Lower leg skin (tissue), 4 donors: ENCODE measurements at places on chromosomes 5 and 9. TPM values are rescaled to one million over a fixed set of nuclear protein-coding genes. Genes with fewer than 3 reads are reported as not detected.
A peak's percentile ranks its signal among the peaks of the same experiment; 100 is the strongest.

GRCh38 chr9:14909181-14909580 lies 1.0 kb downstream of the FREM1 start:
- DNase-seq, result no peak

The C9orf153 gene
- total RNA-seq, result 0.16 TPM

The ANKRD31 gene
- 0.13 TPM for total RNA-seq

- no peak for DNase-seq
Measured at GRCh38 chr9:131740898-131741297, 1.0 kb upstream of the RAPGEF1 start.

DNA sequence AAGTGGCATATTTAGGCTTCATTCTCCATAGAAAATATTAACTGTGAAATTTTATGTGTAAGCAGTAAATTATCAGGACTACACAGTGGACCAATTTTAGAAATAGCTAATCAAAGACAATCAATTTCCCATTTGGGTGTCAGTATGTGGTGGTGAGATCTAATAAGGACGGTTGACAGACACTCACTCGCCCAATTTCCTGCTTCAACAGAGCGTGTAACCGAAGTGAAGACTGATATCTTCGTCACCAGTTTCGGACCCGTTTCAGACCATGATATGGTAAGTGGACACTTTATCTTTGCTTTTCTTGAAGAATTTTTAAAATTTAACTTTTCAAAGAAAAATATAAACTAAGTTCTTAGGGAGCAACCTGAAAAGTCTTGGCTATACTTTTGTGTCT lies 17.6 kb downstream of the GABRA1 start:
- no peak for DNase-seq

DNA sequence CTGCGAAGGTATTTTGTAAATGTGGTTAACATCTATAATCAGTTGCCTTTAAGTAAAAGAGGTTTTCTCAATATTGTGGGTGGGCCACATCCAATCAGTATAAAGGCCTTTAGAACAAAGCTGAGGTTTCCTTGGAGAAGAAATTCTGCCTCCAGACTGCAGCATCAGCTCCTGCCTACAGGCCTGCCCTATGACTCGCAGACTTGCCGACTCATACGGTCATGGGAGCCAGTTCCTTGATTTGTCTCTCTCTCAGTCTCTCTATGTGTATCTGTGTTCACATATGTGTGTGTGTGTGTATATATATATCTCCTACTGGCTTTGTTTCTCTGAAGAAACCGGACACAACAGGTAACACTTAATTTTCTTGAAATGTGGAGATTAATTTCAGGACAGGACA lies 45.3 kb downstream of the SLC36A1 start:
- no peak for DNase-seq

GRCh38 chr5:132096904-132097303 lies 23.3 kb downstream of the CSF2 start:
- no peak for DNase-seq

GRCh38 chr9:18768951-18769622 lies 263.9 kb downstream of the SAXO1 start:
- no peak for DNase-seq

DNA sequence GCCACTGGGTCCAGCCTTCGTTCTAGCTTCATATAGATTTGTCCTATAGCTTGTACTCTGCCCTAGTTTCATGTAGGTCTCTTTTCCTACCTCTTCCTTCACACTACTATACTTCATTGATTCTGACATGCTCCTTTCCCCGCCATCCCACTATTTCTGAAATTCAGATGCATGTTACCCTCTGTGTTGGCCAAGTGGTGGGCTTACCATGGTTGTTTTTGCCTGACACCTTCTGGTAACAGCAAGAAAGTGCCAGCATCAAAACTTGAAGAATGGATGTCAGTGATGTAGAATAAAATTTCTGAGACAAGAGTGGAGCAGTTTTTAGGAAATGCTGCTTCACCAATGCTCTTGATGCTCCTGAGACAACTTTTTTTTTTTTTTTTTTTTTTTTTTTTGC lies 19.5 kb upstream of the SERINC5 start:
- DNase-seq, result no peak

The PTBP3 gene
- 187 TPM for total RNA-seq

DNA sequence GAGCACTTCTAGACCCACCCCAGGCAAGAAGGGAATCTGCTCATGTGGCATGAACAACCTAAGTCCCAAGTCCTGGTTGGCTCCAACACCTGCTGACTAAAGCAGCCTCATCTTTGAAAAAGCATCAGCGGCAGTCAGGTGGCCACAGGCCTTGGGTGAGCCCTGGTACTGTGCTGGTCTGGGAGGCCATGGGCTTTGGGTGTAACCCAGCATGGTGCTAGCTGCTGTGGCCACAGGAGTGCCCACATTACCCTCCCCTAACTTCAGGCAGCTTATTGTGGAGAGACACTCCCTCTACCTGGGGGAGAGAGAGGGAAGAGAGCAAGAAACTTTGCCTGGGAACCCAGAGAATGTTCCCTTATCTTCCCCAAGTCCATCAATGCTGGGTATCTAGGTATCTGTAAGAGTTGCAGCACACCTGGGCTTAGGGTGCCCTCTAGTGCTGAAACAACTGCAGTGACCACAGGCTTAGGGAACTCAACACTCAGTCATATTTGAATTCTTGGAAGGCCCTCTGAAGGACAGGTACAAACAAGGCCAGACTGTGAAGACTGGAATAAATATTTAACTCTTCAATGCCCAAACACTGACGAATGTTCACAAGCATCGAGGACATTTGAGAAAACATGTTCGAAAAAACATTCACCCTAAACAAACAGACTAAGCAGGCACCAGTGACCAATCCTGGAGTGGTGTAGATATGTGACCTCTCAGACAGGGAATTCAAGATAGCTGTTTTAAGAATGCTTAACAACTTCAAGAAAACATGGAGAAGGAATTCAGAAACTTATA lies 69.9 kb upstream of the OR2K2 start:
- no peak for DNase-seq

The POLR3G gene
- total RNA-seq, result 0.96 TPM

DNA sequence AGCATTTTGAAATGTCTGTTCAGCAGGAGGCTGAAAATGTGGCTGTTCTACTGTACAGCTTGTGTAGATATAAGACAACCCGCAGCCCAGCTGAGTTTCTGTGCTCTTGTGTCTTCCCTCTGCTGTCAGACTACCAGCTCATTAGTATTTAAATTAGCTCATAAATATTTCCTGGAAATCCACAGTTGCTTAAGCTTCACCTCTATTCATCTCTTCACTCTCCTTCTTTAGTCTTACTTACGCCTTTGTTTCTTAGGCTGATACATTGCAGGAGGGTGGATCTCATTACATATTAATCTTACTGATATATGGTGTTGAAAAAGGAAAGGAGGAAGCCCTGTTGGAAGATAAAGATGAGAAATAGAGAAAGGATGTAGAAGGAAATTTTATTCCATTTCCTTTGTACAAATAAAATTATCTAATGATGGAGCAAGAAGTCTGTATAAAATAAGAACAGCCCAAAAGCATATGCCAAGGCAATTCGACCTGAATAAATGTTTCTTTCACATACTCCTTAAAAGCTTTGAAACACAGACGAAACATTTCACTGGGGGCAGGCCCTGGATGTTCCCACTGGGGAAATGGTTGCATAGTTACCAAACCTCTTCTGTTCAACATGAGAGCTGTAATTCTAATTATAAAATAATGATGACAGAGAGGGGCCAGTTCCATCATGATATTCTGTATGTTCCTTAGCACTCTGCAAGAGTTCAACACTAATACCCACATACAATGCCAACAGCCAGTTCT lies 111.8 kb upstream of the APC start:
- no peak for DNase-seq

- DNase-seq, result no peak
Measured at GRCh38 chr9:107584186-107584585, 94.6 kb upstream of the KLF4 start.

The SCGB3A2 gene
- total RNA-seq, result not detected

The SNX30 gene
- total RNA-seq, result 12.1 TPM

The SEMA5A gene
- 15.6 TPM for total RNA-seq

The ARPC5L gene
- 45.5 TPM for total RNA-seq

DNA sequence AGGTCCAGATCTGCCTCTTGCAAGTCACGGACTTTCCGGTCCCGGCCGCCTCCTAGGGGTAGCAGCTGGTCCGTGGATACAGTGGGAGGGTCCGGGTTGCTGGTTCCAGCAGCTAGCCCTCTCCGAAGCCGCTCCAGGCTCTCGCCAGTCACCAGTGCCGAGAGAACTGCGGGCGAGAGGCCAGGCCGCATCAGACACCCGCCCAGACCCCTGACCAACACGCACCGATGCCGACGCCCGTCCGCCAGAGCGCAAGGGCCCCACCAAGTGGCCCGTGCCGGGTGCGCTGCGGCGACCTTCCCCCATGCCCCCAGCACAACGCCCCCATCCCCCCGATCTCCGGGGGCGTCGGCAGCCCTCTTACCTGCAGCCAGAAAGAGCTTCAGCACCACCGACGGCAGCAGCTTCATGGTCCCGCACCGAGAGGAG lies 470 bp downstream of the HBEGF start:
- DNase-seq, result peak; percentile 91

DNA sequence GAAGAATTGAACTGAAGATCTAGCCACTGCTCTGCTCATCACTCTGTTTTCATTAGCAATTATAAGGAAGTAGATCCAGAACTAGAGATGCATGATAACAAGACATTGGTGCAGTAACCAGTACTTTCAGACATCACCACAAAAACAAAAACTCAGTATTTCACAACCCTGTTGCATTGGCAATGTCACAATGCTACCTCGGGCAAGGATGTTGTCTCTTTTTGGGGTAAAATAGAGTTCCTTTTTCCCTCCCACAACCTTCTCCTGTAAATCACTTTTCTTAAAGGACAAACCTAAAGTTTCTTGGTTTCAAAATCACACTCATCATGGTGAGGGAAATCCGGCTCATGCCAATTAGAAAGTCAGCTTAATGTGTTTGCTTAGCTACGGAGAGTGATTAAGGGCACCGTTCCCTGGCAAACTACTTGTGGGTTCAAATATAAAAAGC lies 420.1 kb upstream of the MEF2C start:
- DNase-seq, result no peak

DNA sequence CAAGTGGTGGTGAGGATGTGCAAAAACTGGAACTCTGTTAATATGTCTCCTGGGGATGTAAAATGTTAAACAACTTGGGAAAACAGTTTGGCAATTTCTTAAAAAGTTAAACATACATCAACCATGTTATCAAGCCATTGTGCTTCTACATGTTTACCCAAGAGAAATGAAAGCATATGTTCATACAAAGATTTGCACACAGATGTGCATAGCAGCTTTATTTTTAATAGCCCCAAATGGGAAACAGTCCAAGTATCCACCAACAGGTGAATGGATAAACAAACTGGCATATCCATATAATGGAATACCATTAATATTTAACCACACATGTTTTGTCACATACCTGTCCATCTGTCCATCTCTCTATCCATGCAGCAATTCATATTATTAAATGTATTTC lies 6.2 kb downstream of the VPS13A start:
- DNase-seq, result no peak

- no peak for DNase-seq
Measured at GRCh38 chr9:17928228-17928627, 349.4 kb downstream of the SH3GL2 start.

- DNase-seq, result no peak
Measured at GRCh38 chr9:115039516-115040120, 78.3 kb downstream of the TNC start.

The PCDH12 gene
- 0.66 TPM for total RNA-seq

- no peak for DNase-seq
Measured at GRCh38 chr9:114343471-114344187, 14.0 kb downstream of the ORM2 start.
